Thymus (tissue), 14 donors: ENCODE measurements at places on chromosomes 5 and 9. TPM values are rescaled to one million over a fixed set of nuclear protein-coding genes. Genes with fewer than 3 reads are reported as not detected.

The NTNG2 gene
- total RNA-seq, result 1.7 TPM

The UQCRQ gene
- total RNA-seq, result 399 TPM

The OSMR gene
- total RNA-seq, result 7.6 TPM

The PRELID2 gene
- 6.6 TPM for total RNA-seq

The SV2C gene
- 0.05 TPM for total RNA-seq

The IL3 gene
- total RNA-seq, result not detected

The ZDHHC11 gene
- 1.1 TPM for total RNA-seq

The PITX1 gene
- total RNA-seq, result 0.05 TPM

The COL23A1 gene
- total RNA-seq, result 1.5 TPM

The DCTN4 gene
- 18.0 TPM for total RNA-seq

DNA sequence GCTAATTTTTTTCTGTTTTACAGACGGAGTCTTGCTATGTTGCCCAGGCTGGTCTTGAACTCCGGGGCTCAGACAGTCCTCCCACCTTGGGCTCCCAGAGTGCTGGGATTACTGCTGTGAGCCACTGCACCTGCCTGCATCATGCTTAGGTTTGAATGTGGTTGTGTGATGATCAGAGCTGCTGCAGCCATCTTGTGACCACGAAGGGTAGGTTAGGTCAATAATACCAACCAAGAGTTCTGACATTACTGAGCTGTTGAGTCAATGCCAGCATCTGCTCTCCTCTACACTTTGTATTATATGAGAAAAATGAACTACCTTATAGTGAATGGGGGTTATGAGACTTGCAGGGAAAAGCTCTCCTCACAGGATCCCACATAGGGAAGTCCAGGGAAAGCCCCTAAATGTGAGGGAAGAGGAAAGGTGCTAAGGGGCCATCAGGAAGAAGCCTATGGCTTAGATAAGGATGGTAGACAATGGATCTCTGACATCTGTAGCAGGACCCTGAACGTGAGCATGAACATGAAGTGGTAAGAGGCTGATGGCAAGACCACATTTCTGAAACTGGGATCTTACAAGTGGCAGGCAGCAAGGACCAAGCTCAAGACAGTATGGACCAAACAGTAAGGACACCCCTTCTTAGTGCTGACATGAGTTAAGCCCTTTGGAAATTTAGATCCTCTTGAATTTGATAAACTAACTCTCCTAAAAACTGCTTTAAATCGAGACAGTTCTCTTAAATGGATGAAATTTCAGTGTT, 75.7 kb upstream of the ZNF169 start:
- H3K27ac ChIP-seq, result no peak overlapping the region
- no peak overlapping the region for H3K4me3 ChIP-seq
- no peaks in the 10 kb centered on the region for H3K4me1 ChIP-seq
- H3K27me3 ChIP-seq, result no peaks in the 10 kb centered on the region

- H3K27ac ChIP-seq, result peak overlapping the region; percentile 24
- no peaks in the 10 kb centered on the region for H3K36me3 ChIP-seq
- DNase-seq, result no peak
Measured at GRCh38 chr5:7869474-7870136, 657 bp downstream of the MTRR start.

GRCh38 chr9:84293001-84293798, 47.4 kb downstream of the SLC28A3 start:
- no peak overlapping the region for H3K4me3 ChIP-seq
- no peaks in the 10 kb centered on the region for H3K27me3 ChIP-seq
- DNase-seq, result peak; percentile 13
- no peaks in the 10 kb centered on the region for H3K36me3 ChIP-seq

DNA sequence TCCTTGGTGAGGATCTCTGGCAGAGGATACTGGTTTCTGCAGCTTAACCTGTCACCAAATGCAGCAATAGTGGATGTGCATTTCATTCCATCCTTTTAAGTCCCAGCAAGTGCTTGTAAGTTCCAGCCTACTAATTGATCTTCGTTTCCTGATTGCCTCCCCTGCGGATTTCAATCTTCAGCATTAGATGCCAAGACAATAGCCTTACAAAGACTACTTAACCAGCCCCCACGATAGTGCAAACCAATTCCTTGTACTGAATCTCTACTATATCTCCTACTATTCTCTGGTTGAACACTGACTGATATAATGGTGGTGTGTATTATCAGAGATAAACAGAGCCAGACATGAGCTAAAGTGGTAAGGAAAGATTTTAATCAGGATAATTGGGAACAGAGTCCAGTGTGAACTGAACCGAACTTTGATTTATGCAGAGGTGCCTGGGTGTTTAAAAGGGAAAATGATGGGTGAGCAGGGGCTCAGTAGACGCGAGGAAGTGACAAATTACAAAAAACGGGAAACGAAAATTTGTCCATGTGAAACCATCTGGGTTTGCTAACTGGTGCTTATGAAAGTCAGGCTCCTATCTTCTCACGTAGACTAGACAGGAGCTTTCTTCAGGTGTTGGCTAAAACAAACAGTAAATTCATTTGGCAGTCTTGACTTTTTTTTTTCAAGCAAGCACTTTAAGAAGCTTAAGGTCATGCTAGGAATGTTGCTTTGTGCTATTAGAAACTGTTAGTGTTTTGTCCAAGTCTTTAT, 106.9 kb upstream of the ST8SIA4 start:
- H3K36me3 ChIP-seq, result no peaks in the 10 kb centered on the region
- no peaks in the 10 kb centered on the region for H3K4me1 ChIP-seq
- no peak overlapping the region for H3K4me3 ChIP-seq
- H3K27ac ChIP-seq, result no peak overlapping the region

- H3K4me1 ChIP-seq, result no peaks in the 10 kb centered on the region
- H3K27me3 ChIP-seq, result no peaks in the 10 kb centered on the region
- no peak overlapping the region for H3K27ac ChIP-seq
- H3K36me3 ChIP-seq, result no peaks in the 10 kb centered on the region
- no peak overlapping the region for H3K4me3 ChIP-seq
Measured at GRCh38 chr9:117290856-117291622, 123.8 kb downstream of the ASTN2 start.

DNA sequence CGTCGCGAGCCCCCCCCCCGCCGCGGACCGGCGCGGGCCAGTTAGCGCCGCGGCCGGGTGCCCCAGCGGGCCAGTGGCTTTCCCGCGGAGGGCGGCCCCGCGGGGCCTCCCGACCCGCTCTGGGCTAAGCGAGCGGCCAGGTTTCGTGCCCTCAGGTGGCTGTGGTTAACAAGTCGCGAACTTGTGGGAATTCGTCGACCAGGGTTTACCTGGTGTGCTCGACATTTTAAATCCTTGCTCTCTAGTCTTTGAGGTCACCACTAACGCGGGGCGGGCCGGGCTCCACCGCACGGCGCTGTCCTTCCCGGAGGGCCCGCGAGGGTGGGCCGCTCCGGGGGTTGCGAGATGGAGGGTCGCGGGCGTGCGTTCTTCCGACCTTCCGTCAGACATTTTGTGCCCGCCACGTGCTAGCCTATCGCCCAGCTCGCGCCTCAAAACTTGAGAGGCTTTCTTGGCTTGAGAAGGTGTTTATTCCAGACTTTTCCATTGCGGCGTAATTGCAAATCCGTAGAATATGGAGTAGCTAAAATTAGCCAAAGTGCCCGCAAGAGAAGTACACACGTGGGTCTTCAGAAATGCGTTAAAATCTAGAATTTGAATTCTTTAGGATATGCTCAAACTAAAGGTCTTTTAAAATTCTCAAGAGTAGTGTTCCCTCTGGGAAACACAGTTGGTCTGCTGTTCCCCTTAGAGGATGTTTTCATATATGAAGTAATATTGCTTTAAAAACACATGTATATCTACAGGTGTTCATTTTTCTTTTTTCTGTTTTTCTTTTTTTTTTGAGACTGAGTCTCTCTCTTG, 2.1 kb downstream of the ANP32B start:
- peaks cover 59% of the 10 kb centered on the region for H3K4me1 ChIP-seq
- peak overlapping the region; percentile 99 for H3K4me3 ChIP-seq
- H3K36me3 ChIP-seq, result peaks cover 6% of the 10 kb centered on the region

DNA sequence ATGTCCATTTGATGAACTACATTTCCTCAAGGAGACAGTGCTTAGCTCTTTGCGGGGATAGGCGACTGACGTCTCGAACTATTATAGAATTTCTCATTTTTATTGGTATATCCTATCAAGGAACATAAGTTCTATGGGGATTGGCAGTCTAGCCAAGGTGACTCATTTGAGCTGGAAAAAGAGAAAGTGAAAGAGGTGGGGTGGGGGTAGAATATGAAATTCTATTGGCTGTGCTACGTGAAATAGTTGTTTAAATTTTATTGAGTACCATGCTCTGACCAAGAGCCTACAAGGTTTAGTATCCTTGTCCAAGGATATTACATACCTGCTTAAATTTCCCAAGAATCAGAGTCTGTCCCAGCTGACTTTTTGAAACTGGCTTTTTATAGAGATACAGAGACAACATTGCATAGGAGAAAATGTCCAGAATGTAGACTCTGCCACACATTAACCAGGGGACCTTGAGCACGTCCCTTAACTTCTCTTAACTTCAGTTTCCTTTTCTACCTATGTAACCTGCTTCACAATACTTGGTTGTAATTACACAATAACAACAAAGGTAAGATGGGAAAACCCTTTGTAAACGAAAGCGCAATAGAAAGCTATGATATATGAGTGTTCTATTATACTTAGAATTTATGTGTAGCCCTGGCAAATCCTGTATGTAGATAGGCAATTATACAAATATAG, 226.4 kb upstream of the WWC1 start:
- no peak for DNase-seq
- H3K27me3 ChIP-seq, result no peaks in the 10 kb centered on the region
- no peak overlapping the region for H3K27ac ChIP-seq
- no peaks in the 10 kb centered on the region for H3K36me3 ChIP-seq
- no peaks in the 10 kb centered on the region for H3K4me1 ChIP-seq

DNA sequence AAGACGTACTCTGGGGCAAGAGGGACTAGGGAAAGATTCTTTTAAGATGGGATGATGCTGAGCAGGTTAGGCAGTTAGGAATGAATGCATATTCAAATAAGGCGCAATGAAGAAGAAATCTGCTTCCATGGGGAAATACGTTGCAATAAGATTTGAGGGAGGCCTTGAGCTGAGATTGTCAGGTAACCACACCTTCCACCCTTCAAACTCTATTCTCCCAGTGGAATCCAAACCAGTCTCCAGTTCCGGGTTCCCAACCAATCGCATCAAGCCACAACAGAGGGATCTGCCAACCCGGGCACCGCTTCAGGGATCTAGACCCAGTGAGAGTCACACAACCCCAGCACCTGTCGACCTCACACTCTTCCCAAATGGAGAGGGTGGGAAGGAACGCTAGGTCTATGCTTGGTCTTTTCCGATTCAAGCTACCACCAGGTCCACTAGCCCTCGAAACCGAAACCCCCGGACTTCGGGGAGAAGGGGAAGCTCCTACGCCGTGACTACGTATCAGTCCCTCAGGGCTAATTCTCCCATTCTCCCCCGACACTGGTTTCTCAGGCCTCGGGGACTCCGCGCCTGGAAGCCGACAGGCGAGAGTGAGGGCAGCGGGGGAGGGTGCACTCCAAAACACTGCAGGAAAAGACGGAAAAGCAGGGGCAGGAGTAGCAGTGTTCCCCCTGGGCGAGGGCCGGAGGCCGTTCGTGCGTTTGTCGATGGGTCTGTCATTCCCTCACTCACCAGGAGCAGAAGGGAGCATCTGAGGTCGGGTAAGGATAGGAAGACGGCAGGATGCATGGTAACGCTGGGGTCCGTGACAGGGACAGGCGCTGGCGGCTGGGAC, 534 bp downstream of the ERP44 start:
- H3K27ac ChIP-seq, result peak overlapping the region; percentile 77
- DNase-seq, result peak; percentile 8
- peak overlapping the region; percentile 82 for H3K4me3 ChIP-seq
- no peaks in the 10 kb centered on the region for H3K27me3 ChIP-seq

DNA sequence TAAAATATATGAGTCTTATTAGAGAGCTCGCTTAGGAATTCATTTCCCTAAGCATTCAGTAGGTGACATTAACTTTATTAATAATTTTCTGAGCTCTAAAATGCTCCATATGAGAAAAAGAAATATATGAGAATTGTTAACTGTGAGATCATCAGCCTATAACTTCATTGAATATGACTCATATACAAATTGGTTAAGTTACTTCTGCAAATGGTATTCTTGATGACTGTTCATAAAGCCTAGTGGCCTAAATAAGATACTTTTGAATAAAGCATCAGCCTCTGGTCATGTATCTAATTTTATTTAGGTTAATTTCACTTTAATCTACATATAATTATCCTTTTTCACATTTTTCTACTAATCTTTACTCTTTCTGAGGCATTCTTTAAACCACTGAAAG, 710.2 kb upstream of the ACO1 start:
- H3K27me3 ChIP-seq, result no peaks in the 10 kb centered on the region
- no peak overlapping the region for H3K27ac ChIP-seq
- DNase-seq, result no peak
- no peak overlapping the region for H3K4me3 ChIP-seq

GRCh38 chr5:152861231-152861630, 456.2 kb upstream of the NMUR2 start:
- no peak overlapping the region for H3K4me3 ChIP-seq
- H3K27me3 ChIP-seq, result no peaks in the 10 kb centered on the region
- DNase-seq, result no peak
- H3K27ac ChIP-seq, result no peak overlapping the region
- H3K36me3 ChIP-seq, result no peaks in the 10 kb centered on the region

DNA sequence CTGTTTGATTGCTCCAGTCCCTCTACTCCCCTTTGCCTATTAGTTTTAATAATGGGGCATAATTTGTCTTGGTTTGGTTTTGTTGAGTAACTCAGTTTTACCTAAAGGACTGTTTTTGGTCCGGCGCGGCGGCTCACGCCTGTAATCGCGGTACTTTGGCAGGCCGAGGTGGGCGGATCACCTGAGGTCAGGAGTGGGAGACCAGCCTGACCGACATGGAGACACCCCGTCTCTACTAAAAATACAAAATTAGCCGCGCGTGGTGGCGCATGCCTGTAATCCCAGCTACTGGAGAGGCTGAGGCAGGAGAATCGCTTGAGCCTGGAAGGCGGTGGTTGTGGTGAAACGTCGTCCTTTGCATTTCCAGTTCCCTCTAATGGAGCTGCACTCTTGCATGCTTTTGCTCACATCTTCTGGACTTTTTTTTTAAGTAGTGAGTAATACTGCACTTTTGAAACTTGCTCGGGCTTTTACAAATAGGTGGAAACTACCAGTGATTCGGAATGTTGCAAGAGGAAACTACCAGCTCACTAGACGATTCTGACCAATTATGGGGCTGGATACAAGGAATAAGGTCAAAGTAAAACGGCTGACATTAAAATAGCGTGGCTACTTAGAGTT, 721 bp upstream of the MAML1 start:
- H3K27ac ChIP-seq, result peak overlapping the region; percentile 64
- peaks cover 42% of the 10 kb centered on the region for H3K36me3 ChIP-seq
- no peaks in the 10 kb centered on the region for H3K27me3 ChIP-seq
